ENCODE measurements at places on chromosomes 5 and 9. TPM values are rescaled to one million over a fixed set of nuclear protein-coding genes. Genes with fewer than 3 reads are reported as not detected.

GRCh38 chr5:55343609-55344008 lies 35.8 kb downstream of the MTREX start:
- DNase-seq: no peak

DNA sequence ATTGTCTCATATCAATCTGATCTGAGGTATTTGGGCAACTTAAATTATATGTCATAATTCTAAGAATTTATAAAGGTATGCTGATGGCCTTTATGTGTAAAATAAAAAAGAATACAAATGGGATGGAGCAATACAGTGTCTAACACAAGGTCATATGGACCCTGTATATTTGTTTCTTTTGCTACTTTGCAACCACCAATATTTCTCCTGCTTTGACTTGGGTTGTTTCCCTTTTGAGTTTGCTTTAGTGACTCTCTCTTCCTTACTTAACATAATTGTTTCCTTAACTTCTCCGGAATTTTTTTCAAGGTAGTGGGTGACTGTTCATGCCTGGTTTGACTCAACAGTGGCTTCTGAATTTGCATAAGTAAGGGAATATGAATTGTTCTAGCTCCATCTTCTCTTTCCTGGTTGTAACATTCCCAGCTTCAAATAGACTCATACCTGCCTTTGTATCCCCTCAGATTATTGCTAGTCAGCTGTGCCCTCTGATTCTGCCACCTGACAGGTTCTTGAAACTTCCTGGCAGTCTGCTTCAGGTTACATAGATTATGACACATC lies 30.2 kb upstream of the ANXA1 start:
- no peak for DNase-seq

The SPATA6L gene
- not detected for total RNA-seq

The CCDC152 gene
- 0.19 TPM for total RNA-seq

The TAF11L5 gene
- not detected for total RNA-seq

Data from H4 (cell line).